Jurkat, Clone E6-1 (cell line): ENCODE measurements at places on chromosomes 1 and 21.

GRCh38 chr1:54653036-54653435 is 11.4 kb downstream of the MROH7 start:
- no peak for DNase-seq

GRCh38 chr1:247441606-247442005 is 16.3 kb downstream of the OR2B11 start:
- DNase-seq: no peak

DNA sequence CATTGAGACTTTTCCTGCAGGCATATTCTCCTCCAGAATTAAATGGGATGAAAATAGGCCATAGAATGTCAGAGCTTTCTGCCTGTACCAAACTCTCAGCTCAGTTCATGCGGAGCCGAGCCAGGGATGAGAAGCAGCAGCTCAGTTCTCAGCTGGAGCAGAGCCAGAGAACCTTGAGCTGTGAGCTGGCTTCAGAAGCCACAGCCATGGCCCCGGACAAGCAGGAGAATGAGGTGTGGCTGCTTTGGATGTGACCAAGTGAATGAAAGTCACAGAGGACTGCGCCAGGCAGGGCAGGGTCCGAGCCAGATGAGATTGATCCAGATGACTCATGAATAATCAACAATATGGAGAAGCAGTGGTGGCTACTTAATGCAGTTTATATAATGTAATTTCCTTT is 633.8 kb downstream of the NCAM2 start:
- DNase-seq: no peak

- DNase-seq: peak; percentile 3
Observed at GRCh38 chr1:207993477-207994445, 82.8 kb upstream of the CD34 start.

- no peak for DNase-seq
Observed at GRCh38 chr1:167093846-167094516, at the start of gene STYXL2. TSS of gene STYXL2 (plus strand) at chr1:167094075. CDS start at chr1:167094850, 775 bp downstream.

GRCh38 chr1:202311875-202312635 is 29.7 kb downstream of the UBE2T start:
- no peak for DNase-seq

- DNase-seq: no peak
Observed at GRCh38 chr1:208419746-208420420, 175.7 kb upstream of the PLXNA2 start.

- DNase-seq: no peak
Observed at GRCh38 chr1:245807954-245808719, 653.4 kb downstream of the KIF26B start.

DNA sequence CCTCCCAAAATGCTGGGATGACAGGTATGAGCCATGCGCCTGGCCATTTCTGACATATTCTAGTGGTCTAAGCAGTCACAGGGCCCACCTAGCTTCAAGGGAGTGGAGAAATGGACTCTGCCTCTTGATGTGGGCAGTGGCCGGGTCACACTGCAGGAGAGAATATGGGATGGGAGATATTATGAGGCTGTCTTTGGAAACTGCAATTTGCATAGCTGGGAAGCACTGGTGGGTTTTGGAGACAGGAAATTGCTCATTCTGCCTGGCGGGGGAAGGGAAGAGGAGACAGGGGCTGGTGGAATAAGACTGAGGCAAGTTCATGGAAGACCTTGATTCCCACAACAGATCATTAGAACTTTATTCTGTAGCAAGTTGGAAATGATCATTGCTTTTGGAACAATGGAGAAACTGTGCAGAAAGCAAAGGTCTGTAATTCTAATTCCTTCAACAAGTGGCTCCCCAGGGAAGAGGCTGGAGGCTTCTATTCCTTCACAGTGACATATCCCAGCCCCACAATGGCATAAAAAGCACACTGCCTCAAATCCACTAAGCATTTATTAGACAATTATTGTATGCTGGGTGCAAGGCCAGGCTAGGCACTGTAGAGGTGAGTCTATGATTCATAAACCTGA is 10.5 kb downstream of the NCMAP start:
- no peak for DNase-seq

DNA sequence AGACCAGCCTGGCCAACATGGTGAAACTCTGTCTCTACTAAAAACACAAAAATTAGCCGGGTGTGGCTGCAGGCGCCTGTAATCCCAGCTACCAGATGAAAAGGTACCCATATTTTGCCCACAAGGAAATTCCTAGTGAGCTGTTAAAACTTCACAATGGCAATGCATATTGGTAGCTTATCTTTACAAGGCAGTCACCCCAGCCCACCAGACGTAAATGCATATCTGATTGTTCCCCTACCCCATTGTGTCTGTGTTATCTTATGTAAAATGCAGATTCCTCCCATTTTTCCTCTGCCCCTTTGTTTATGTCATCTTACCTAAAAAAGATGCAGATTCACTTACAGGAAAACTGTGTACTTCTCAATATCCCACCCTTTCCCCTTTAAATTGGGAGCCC is 103.1 kb upstream of the SLC2A1 start:
- DNase-seq: no peak

- DNase-seq: no peak
Observed at GRCh38 chr1:172513479-172513878, 19.5 kb upstream of the SUCO start.

GRCh38 chr1:170318141-170318540 is 172.4 kb downstream of the NTMT2 start:
- DNase-seq: no peak

DNA sequence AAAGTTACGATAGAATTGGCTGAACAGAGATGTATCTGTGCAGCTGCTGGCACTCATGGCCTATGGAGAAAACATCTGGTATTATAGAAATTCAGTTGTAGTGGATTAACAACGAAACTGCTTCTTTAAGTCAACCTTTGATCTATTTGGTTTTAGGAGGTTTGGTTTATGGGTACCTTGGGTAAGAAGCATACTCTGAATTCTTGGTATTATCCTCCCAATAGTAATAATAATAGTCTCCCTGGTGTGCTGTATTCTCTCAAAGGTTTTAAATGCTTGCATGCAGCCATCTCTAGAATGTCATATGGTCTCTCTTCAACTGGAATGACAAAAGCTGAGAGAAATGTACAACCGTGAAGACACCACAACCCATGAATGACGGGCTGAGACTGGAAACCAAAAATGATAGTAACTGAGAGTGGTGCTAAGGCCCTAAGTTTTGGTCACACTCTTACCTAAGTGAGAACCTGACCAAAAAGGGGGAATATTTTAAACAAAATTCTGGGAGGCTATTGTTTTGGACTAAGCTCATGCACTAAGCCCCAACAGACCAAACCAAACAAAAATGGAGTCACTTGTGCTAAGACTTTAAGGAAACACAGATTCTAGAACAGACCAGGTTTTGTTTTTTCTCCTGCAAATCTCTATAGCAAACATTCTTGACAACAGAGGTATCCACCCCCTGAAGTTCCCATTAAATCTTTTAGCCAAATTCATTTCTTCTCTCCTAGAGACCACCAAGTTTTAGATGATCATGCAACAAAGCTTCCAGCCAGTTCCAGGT is 17.6 kb upstream of the TMEM61 start:
- DNase-seq: no peak

DNA sequence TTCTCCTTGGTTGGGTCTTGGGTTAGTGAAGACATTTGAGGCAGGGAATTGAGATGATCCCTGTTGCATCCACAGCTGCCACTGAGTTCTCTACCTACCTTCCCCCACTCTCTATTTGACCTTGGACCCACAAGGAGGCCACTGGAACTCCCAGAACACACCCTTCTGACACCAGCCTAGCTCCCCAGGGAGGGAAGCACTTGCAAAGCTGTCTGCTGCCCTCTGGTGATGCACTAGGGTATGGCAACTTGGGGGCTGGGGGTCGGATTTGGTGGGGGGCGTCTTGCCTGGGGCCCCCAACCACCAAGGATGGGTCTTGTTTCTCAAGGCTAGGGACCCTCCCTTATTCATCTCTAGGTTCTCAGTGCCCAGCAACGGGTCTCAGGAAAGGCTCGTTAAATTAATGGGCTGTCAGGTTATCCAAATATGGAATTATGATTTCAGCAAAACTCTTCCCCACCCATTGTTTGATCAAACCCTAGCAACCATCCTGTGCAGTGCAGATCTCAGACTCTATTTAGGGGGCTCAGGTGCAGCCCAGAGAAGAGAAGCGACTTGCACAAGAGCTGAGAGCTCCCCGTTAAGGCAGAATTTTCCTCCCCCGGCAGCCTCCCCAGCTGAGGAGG is 177.8 kb upstream of the KLHDC7A start:
- DNase-seq: no peak

DNA sequence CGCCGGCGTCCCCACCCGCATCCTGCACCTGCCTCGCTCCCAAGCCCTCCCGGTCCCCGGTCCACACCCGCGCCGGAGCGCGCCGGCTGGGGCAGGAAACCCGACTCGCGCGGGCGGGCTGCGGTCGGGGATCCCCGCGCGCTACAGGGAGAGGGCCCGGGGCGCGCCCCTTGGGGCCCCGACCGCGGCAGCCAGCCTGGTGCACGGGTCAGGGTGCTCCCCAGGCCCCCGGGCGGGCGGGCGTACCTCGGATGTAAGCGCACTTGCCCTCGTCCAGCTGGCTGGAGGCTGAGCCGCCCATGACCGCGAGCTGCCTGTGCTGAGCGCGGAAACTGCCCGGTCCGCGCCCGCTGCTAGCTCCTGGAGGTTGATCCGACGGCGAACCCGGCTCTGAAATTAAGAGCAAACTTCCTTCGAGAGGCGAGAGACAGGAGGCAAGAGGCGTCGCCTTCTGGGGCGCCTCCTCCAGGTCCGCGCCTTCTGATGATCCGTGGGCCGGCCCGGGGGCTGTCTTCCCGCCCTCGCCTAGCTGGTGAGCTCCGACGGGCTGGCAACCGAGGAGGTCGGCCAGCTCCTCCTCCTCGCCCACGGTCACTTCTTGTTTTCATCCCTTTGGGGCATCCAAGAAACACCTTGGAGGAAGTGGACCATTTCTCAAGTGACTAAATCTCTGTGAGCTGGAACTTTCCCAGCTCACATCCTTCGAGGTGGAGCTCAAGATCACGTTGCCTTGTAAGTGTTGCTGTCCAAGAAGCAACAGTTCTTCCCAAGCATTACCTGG is at the start of gene NIBAN1:
Gene NIBAN1, minus strand, starts transcription at position 453 of the 781 bp plus-strand sequence. Its CDS starts 152 bp downstream, at position 301.
- no peak for DNase-seq

DNA sequence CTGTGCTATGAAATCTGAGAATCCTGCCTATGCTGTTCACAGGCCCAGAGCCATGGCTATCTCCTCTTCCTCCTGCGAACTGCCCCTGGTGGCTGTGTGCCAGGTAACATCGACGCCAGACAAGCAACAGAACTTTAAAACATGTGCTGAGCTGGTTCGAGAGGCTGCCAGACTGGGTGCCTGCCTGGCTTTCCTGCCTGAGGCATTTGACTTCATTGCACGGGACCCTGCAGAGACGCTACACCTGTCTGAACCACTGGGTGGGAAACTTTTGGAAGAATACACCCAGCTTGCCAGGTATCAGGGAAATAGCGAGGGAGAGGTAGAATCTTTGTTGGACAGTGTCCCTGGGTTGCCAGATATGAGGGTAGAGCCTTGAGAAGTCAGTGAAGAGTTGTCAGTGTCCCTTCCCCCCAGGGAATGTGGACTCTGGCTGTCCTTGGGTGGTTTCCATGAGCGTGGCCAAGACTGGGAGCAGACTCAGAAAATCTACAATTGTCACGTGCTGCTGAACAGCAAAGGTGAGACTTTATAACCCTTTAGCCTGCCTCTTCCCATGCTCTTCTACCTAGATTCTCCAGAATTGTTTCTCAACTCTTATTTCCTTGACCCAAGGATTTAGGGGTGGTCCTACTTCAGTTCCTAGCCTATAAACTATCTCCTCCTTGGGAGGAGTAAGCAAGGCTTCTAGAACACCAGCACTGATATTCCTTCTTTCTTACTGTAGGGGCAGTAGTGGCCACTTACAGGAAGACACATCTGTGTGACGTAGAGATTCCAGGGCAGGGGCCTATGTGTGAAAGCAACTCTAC is 1.4 kb downstream of the NIT1 start:
- DNase-seq: peak; percentile 58

GRCh38 chr1:37509181-37509580 is 5.4 kb downstream of the MEAF6 start:
- no peak for DNase-seq

DNA sequence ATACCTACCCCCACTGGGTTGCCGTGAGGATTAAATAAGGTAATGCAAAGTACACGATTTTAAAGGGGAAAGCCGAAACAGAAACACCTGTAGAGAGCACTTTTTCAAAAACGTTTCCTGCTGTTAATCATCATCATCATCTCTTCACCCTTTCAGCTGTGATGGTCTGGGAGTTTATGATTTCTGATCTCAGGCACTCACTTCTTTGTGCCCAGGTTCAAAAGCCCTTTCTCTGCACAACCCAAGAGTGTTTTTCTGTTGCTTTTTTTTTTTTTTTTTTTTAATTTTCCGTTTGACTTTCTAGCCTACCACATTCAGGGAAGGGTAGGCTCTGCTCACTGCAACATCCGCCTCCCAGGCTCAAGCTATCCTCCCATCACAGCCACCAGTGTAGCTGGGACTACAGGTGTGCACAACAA is 936 bp upstream of the UBXN11 start:
- DNase-seq: no peak

DNA sequence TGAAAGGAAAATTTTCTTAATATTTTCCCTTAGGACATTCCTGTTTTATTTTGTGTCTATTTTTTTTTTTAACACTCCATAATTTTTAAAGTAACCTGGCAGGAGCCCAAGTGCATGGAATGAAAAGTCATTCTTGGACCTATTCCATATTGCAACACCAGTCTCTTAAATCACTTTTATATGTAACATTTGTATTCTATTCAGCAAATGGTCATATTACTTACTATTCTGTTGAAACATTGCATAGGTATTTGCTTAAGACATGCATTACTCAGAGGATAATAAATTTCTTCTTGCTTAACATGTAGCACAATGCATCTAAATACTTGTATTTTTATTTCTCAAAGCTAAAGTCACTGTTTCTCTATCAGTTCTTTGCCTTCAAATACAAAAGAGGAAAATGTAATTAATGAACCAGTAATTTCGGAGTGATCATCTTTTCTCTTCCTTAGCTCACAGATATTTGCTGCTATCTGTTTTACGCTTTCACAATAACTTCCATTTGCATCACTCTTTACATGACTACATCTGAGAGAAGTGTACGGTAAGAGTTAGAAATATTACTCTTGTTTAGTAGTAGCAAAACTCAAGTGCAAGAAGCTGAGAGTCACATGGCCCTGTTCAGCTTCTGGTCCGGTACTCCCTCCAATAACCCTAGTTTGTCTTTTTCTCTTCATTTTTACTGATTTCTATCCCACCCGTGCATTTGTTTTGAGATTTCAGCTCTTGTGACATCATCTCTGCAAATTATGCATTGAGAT is 394.8 kb downstream of the USP25 start:
- no peak for DNase-seq

DNA sequence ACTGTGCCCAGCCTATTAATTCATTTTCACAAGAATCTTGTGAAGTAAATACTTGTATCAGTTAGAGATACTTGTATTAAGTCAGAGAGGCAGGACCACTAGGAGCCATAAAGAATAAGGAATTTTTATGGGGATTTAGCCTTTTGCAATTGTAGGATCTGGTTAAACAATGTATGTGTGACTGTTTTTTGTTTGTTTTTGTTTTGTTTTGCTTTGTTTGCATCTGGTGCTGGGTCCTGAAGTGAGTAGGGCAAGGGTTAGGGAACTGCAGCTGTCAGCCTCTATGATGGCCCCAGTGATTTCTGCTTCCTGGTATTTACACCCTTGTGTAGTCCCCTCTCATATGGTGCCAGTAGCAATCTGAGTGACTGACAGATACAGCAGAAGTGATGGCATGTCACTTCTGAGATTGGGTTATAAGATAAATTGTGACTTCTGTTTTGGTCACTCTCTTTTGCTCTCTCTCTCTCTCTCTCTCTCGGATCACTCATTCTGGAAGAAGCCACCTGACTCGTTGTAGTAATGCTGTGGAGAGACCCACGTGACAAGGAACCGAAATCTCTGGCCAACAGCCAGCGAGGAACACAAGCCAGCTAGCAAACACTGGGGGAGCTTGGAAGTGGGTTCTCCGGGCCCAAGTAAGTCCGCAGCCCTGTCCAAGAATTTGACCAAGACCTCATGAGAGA is 96.2 kb upstream of the MARK1 start:
- DNase-seq: no peak
